ENCODE measurements at places on chromosomes 5 and 9.
A peak's percentile ranks its signal among the peaks of the same experiment; 100 is the strongest.

DNA sequence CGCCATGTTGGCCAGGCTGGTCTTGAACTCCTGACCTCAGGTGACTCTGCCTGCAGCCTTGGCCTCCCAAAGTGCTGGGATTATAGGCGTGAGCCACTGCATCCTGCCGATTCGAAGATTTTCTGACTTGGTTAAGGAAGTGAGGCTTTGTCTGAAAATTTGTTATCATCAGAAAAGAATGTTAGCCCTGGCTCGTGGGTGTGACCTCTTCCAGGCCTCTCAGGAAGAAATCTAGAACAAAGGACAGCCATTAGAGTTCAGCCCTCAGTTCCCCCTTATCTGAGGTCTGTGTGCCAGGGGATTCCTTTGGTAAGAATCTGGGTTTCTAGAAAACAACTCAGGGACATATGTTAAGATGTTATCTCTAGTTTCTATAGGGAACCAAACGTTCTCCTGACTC, 6.2 kb downstream of the OR2S2 start:
- peak; percentile 95 for DNase-seq

DNA sequence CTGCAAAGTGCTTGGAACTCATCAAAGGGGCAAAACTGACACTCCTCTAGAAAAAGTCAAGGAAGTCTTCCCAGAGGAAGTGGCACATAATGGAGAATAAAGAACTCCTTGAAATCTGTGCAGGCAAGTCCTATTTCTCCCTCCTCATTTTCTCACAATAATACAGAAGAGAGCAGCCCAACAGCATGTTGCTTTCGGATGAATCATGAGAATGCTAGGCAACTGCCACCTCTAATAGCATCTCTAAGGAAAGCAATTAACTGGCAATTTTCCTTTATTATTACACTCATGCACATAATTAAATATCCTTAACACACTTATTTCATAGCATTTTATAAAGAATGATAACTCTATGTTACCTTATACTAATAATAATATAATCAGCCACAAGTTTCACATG, 122.2 kb upstream of the PTGER4 start:
- no peak for DNase-seq

GRCh38 chr5:138659121-138659520, 83.9 kb upstream of the HSPA9 start:
- no peak for DNase-seq

DNA sequence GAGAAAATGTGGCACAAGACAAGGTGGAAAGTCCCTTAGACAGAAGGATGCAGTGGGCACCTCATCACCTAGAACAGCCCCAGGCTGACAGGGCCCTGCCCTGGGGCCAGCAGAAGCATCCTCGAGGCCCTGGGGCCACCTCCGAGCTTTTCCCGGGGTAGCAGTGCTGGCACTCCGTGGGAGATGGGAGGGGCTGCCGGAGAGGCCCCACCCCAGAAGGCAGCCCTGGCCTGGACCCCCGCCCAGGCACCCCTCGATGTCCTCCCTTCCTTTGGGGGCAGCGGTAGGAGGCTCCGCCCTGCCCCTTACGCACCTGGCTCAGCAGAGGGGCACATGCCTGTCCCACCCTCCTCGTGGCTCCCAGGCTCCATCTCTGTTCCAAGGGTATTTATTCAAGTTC, 17.7 kb upstream of the NSMF start:
- no peak for DNase-seq

All from kidney capillary endothelial cell (primary cell).